Motor neuron (in vitro differentiated cells): ENCODE measurements at places on chromosomes 3 and 15. TPM values are rescaled to one million over a fixed set of nuclear protein-coding genes. Genes with fewer than 3 reads are reported as not detected.

DNA sequence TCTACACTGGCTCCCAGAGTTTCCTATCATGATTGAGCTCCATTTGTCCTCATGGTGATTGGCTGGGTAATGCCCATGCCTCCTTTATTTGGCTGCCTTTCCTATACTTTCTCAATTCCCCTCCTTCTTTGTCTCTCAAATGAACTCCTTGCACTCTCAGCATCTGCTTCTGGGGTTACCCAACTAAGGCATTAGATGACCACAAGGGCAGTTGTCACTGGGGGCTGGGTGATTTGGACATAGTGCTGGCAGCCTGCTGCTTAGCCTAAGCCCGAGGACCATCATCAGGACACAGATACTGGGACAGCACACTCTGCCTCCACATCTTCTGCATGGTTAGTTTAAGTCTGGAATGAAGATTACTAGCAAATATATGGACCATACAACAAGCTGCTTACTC is 49.2 kb upstream of the LRRFIP2 start:
- ATAC-seq, result no peak

DNA sequence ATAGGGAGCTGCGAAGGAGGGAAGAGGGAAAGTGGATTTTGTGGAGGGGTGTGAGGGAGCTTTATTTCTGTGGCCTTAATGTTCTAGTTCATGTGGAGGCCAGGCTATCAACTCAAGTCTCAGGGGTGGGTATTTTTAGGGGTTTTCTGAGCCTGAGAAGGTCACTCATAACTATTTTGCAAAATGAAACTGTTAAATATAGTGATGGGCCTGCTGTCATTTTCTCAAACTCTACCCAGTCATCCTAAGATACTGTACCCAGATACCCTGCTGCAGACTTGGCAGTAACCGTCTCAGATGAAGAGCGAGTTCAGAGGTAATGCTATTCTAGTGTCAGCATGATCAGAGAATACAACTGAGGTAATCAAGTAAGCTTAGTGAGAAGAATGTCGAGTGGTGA is 545.0 kb upstream of the TBL1XR1 start:
- ATAC-seq, result no peak

The ADCY5 gene
- total RNA-seq, result 0.48 and 0.56 TPM in 2 replicates

DNA sequence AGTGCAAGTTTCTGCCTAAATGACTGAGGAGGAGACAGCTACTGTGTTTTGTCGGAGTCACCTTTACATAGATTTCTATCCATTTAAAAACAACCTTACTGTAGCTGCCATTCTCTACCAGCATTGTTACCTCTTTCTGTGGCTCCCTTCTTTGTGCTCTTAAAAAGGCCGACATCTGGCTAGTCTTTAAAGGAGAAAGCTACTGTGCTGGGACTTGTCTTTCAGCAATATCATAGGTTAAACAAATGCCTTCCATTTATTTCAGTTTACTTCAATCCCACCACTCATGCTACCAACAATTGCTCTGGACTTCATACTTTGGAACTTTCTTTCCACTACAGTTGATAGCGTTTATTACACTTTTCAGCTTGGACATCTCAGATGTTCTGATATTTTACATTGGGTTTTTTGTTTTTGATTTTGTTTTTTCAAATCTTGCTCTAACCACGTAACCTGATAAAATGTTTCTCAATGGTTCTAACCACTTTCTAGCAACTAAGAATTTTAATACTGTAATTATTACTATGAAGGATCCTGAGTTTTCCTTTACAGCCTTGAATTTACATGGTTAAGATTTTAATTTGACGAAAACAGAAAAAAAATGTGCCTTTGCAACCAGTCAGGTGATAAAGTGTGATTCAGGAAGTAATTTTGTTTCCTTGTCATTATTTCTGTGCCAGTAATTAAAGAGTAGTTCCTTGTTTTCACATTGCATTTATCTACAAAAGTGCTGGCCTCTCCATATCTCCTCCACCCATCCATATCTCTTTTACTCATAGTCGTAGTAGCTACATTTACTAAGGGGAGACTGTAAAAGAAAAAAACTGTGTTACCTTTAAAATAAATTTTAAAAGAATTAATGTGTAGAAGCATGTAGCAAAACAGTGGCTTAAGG is 1.3 kb upstream of the CBLB start:
- ATAC-seq, result no peak

GRCh38 chr15:70519616-70520015 is 243.7 kb downstream of the UACA start:
- no peak for ATAC-seq

The TRPC1 gene
- 20.8 and 25.5 TPM in 2 replicates for total RNA-seq

- ATAC-seq, result no peak
Observed at GRCh38 chr15:57566834-57567233, 24.9 kb upstream of the MYZAP start.

The MASP1 gene
- total RNA-seq, result 0.41 and 0.63 TPM in 2 replicates

DNA sequence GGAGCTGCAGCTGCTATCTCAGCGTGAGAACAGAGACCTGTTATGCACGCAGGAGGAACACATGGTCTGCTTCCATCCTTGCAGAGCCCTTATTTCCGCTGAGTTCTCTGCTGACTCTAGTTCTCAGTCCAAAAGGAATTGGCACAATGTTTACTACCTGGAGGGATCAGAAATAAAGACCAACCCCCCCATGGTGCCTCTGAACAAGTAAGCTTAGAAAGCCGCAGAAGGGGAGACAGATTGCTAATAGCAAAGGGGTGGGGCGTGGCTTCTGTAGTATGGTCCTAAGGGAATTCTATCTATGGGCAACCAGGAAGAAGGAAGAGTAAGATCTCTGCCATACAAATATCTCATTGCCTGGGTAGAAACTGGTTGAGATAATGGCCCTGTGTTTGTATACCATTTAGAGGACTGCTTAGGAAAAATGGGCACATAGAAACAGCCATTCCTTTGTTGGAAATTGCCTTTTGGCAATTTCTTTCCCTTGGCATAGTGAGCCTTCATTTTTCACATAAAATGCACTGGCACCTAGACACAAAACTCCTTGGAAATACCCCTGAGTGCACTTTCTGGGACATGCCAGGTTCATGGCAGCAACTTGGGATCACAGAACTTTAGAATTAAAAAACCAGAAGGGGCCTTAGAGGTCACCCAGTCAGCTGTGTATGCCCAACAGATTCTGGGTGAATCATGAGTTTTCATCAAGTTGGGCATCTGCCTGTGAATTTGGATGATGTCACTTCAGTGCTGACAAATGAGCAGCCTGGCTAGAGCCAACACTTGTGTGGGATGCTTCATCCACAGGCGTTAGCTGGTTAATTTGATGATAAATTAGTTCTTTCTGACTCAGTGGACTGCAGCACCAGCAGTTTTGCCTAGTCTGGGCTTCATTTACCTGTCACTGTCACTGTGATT is 57.4 kb upstream of the STXBP5L start:
- ATAC-seq, result no peak

The TF gene
- total RNA-seq, result 0.81 and 1.4 TPM in 2 replicates

DNA sequence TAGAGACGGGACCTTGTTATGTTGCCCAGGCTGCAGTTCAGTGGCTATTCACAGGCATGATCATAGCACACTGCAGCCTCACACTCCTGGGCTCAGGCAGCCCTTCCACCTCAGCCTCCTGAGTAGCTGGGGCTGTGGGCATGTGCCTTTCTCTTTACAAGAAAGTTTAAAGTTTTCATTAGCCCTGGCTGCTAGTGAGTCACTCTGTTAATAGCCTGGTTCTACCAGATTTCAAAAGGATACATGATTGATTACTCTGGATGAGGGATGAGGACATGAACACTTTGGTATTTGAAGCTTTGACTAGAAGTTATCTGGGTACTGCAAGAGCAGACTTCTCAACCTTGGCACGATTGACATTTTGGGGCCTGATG is 95.1 kb downstream of the DHX36 start:
- no peak for ATAC-seq

DNA sequence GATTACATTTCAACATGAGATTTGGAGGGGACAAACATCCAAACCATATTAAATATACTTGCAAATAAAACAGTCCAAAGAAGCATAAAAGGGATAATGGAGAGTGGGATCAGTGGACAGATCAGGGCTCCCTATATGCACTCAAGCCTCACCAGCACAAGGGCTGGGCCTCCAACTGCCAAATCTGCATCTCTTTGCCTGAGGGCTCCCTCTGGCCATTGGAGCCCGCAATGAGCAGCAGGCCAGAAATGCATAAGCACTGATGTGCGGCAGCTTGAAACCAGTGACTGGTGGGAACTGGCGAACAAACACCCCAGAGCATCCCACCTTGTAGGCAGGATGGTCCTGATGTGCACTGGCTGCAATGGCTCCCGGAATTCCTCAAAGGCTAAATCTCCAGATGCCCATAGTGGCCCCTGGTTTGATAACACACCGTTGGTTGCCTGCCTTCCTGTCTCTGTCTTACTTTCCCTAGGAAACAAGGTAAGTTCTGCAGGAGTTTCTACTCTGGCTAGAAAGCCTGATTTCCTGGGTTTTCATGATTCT is 55.9 kb upstream of the POMGNT2 start:
- peak; percentile 53 for ATAC-seq

GRCh38 chr15:74545776-74546656 is 5.0 kb downstream of the ARID3B start:
- peak; percentile 90 for ATAC-seq

DNA sequence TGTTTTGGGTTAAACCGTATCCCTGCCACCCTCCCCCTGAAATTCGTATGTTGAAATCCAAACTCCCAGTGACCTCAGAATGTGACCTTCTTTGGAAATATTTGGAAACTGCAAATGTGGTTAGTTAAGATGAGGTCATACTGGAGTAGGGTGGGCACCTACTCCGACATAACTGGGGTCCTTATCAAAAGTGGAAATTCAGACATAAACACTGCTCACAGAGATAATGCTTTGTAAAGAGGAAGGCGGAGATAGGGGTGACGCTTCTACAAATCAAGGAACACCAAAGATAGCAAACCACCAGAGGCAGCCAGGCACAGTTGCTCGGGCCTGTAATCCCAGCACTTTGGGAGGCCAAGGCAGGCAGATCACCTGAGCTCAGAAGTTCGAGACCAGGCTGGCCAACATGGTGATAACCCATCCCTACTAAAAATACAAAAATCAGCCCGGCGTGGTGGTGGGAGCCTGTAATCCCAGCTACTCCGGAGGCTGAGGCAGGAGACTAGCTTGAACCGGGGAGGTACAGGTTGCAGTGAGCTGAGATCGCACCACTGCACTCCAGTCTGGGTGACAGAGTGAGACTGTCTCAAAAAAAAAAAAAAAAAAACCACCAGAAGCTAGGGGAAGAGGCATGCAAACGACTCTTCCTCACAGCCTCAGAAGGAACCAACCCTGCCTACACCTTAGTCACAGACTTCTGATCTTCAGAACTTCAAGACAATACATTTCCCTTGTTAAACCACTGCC is 51.1 kb upstream of the CHD2 start:
- no peak for ATAC-seq

DNA sequence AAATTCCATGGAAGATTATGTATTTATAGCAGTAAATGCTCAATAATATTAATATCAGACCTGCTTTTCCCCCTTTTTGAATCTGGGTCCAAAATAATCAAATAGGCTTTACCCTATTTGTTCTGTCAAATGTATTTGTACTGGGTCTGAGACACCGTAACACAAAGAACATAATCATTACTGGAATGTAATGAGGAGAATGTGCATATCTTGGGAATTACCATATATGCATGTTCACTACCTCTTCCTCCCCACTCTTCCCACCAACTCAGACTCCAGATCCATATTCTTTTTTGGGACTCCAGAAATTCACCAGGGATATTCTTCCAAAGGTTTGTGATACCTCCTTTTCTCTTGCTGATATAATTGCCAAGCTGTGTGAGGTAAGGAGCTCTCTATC is 237.1 kb downstream of the KCNMB2 start:
- peak; percentile 69 for ATAC-seq

The LRRN1 gene
- 1.7 and 5.8 TPM in 2 replicates for total RNA-seq

The GOLGA6B gene
- total RNA-seq, result 0.59 and 0.88 TPM in 2 replicates

The CYP8B1 gene
- total RNA-seq, result 0.13 and 0.14 TPM in 2 replicates

The LEKR1 gene
- total RNA-seq, result 3.2 and 5.4 TPM in 2 replicates

DNA sequence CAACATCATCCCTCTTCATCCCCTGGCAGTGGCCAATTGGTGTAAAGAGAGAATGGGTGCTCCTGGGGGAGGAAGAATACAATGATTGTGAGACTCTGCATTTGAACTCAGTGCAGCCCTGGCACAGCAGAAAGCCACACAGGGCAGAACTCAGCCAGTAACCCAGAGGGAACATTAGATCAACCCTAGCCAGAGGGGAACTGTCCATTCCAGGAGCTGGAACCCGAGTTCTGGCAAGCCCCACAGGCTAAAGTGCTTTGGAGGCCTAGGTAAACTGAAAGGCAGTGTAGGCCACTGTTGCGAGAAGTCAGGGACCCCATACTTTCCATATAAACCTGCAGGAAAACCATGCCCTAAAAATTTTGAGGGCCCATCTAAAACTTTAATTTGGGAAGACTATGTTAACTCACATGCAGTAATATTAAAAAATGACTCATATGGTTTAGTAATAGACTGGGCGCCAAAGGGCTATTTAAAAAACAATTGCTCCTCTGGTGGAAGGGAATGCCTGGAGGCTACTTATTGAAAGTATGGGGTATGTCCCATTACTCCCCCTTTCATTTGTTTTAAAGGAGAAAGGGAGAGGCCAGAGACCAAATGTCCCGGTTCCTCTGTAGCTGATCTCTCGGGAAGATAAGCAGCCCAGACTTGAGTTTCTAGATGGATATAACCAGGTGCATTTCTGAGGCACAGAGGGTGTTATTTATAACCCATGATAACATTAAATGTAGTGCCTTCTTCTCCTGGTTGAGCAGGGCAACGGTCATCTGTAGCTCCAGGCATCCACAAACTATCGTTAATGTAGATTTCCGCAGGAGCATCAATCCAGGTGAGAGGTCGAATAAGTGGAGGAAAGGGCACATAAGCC is 5.8 kb upstream of the RAD51 start:
- ATAC-seq, result no peak

DNA sequence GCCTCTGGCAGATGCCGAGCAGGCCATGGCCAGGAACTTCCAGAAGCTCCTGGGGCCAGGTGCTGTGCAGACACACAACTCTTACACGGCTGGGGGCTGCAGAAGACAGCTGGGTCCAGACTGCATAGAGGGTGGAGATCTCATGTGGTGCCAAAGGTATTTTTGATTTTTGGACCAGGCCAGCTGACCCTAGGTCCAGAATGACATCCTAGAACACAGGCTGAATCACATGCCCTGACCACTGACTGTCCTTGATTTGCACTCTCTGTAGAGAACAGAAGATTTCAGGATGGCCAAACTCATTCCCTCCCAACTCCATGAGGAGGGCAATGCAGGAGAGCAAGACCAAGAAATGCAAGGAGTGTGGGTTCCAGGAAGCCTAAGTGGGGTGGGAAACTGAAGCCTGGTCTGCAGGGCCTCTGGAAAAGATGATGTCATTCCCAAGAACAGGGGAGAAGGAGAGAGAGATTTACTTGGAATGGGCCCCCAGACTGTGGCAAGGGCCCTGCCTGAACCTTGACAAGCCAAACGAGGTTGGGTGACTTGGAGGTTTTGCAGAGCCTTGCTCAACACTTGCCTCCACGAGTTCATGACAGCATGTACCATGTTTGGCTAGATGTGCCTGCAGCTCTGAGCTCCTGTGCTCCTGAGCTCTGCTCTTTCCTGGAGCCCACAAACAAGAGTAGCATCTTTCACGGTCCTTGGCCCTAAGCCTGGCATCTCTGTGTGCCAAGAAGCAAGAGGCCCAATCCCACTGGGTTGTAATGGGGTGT is 38.5 kb upstream of the CTSH start:
- ATAC-seq, result no peak
